ENCODE measurements at places on chromosomes 12 and 14. TPM values are rescaled to one million over a fixed set of nuclear protein-coding genes. Genes with fewer than 3 reads are reported as not detected.

TMPRSS12 gene
- polyA plus RNA-seq: not detected

IL22 gene
- not detected for polyA plus RNA-seq

PTCSC3 gene
- polyA plus RNA-seq: not detected

HCAR3 gene
- 0.69 TPM for polyA plus RNA-seq

VPS33A gene
- polyA plus RNA-seq: 17.0 TPM

Measured in sigmoid colon (tissue), 7 donors.